ENCODE measurements at places on chromosomes 3 and 15. TPM values are rescaled to one million over a fixed set of nuclear protein-coding genes. Genes with fewer than 3 reads are reported as not detected.

- no peak for DNase-seq
Measured at GRCh38 chr3:178302966-178303930, 233.0 kb upstream of the KCNMB2 start.

DNA sequence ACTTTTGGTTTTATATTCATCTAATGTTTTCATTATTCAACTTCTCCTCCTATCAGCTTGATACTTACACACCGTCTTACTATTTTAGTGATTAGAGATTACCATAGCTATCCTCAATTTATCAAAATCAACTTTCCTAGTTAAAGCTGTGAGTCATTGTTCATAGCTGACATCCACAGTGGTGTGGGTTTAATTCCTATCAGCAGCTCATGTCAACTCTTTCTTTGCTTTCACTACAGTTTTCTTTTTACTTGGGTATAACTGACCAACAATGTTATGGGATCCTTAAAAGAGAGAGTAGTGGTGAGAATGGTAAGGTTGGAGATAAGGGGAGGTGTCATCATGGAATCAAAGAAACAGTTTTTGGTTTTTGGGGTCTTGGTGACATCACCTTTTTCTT lies 112.7 kb downstream of the NFKBIZ start:
- DNase-seq: no peak

ASB14 gene
- 0.41 TPM for total RNA-seq

DNA sequence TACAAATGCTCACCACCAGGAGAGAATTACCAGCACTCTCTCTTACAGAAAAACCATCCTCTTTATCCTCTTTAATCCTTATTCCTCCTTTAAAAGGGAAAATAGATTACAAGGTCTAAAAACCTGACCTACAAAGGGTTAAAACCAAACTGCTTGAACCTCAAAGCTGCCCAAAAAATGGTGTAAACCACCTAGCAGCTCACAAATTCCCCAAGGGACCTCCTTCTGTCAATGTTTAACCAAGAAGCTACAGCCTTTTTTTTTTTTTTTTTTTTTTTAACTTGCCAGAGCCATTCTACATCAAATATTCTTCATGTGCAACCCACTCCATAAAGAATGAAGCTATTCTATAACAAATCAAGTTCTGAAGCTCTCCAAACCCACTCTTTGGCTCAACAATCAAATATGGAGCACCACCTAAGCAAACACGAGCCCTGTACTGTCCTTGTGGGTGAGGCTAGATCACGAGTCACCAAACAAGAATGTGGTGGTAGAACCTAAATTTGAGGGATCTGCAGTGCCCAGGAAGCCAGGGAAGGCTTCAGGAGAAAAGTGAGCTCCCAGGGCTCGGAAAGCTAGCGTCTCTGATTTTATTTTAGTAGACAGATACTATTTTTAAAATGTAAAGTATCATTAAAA lies 20.1 kb downstream of the OSBPL10 start:
- DNase-seq: no peak

DNA sequence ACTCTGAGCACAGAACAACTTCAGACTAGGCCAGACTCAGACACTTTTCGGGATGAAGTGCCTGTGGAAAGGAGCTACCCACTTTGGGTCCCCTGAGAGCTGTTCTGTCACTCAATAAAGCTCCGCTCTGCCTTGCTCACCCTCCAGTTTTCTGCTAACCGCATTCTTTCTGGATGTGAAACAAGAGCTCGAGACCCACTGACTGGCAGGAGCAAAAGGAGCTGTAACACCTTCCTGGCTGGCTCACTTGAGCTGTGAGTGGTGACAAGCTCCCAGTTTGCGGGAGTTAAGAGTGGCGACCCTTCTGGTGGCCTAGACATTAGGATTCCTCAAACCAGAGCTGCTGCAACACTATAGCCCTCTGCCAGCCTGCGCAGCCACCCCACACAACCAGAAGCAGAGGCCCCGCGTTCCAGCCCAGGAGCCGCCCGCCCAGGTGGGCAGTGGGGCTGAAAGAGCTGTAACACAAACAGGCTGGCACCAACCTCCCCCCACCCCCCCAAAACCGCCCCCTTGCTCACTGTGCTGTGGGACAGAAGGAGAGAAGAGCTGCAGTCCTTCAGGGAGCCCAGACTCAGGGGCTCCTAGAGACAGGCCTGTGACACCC lies 1178.1 kb upstream of the GBE1 start:
- DNase-seq: no peak

ATP13A4 gene
- total RNA-seq: 0.47 TPM

- no peak for DNase-seq
Measured at GRCh38 chr15:40550341-40551037, 14.4 kb downstream of the CCDC32 start.

- no peak for DNase-seq
Measured at GRCh38 chr15:48358229-48359152, 27.3 kb downstream of the DUT start.

DNA sequence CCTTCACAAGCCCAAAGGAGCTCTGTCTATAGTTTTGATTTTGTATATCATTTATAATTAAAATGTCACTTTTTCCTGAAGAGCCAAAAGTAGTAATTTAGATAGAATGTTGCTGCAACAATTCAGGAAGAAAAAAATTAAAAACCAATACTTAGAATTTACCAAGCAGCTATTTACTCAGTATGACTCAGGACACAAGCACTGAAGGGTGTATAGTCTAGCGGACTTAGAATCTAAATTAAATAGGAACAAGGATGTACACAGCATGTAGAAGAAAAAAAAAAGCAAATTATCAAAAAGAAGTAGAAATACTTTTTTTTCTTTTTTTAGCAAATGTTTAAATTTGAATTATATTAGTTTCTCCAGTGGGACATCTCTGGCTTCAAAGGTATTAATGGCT lies 31.6 kb downstream of the PGBD4 start:
- no peak for DNase-seq

DNA sequence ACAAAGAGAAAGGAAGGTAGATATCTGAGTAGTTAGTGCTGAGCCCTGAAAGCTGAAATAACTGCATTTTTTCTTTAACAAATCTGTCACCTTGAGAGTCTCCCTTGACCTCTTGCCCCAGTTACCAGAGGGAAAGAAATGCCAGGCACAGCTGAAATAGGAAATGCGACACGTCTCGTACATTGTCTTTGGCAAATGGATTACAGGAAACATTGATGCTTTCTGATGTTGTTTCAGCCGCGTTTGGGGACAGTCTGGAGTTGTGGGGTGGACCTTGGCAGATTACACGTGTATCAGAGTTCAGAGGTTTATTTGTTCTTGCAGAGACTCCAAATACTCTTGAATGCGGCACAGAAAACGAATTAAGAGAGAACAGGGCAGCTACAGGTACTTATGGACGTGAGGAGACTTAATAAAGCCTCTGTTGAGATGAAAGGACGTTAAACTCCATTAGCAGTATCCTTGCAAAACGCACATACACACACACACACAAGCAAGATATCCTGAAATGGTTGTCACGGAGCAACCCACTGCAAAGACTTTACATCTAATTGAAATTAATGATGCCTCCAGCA lies 272.8 kb upstream of the RORA start:
- DNase-seq: no peak

- DNase-seq: no peak
Measured at GRCh38 chr15:91369823-91370222, 269.8 kb downstream of the SV2B start.

- DNase-seq: no peak
Measured at GRCh38 chr15:93829115-93829870, 402.1 kb upstream of the MCTP2 start.

DNA sequence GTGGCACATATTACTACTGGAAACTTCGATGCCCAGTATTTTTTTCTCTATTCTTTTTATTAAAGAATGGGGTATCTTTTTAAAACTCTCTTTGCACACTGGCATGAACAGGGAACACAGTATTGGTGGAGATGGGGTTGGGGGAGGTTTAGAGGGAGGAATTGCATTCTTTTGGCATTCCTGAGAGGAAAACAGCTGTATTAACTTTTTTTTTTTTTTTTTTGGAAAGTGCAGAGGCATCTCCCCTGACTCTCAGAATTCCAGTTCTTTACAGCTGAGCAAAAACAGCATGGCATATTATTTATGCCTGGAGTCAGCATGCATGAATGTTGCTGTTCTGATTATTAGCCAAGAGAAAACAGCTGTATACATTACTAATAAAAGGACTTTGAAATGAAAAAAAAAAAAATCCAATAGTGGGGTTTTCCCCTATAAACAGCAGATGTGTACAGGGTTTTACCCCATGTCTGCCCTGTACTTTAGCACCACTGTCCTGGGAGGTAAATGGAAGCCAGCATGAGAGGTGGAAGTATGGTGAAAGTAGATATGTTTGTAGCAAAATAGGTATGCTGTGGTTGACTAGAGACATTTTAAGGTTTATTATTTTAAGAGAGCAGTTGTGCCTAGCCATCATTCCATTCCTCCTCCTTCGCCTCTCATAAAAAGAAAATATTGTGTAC lies 132.2 kb downstream of the FNDC3B start:
- DNase-seq: no peak

SERPINI2 gene
- total RNA-seq: 0.71 TPM

DNA sequence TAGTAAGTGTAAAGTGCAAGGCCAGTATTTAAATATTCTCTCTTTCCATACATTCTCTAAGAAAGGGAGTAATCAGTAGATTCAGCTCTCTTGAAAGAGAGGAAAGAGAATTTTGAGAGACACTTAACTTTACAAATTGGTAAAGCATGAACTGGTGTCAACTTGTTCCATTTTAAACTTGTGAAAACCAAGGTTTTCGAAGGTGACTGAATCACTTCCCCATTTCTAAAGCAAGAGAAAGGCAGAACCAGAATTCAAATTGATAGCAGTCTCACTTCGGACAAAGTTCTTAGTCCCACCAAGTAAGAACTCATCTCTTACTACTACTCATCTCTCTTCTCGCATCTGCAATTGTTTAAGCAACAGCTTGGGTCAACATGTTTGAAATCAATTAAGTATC lies 22.4 kb downstream of the TJP1 start:
- DNase-seq: no peak

GRCh38 chr15:79163395-79163794 lies 72.8 kb upstream of the RASGRF1 start:
- DNase-seq: no peak

IL5RA gene
- total RNA-seq: 2.3 TPM

DNA sequence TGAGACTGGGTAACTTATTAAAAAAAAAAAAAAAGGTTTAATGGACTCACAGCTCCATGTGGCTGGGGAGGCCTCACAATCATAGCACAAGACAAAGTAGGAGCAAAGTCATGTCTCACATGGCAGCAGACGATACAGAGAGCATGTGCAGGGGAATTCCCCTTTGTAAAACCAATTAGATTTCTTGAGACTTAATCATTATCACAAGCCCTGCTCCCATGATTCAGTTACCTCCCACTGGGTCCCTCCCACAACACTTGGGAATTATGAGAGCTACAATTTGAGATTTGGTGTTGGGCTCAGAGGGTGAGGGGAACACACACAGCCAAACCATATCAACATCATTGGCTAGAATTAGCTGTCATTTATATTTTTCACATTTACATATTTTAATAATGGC lies 221.0 kb downstream of the RSRC1 start:
- no peak for DNase-seq

All from left cardiac atrium (tissue), 4 donors.